Gastroesophageal sphincter (tissue), 4 donors: ENCODE measurements at places on chromosomes 2 and 18. TPM values are rescaled to one million over a fixed set of nuclear protein-coding genes. Genes with fewer than 3 reads are reported as not detected.
A peak's percentile ranks its signal among the peaks of the same experiment; 100 is the strongest.

Gene ACTG2
- 3,568 TPM for total RNA-seq

GRCh38 chr2:96470109-96470508, 35.0 kb downstream of the NEURL3 start:
- H3K4me3 ChIP-seq, result no peak overlapping the region
- H3K36me3 ChIP-seq, result no peaks in the 10 kb centered on the region
- peaks cover 7% of the 10 kb centered on the region for H3K4me1 ChIP-seq
- ATAC-seq, result no peak

DNA sequence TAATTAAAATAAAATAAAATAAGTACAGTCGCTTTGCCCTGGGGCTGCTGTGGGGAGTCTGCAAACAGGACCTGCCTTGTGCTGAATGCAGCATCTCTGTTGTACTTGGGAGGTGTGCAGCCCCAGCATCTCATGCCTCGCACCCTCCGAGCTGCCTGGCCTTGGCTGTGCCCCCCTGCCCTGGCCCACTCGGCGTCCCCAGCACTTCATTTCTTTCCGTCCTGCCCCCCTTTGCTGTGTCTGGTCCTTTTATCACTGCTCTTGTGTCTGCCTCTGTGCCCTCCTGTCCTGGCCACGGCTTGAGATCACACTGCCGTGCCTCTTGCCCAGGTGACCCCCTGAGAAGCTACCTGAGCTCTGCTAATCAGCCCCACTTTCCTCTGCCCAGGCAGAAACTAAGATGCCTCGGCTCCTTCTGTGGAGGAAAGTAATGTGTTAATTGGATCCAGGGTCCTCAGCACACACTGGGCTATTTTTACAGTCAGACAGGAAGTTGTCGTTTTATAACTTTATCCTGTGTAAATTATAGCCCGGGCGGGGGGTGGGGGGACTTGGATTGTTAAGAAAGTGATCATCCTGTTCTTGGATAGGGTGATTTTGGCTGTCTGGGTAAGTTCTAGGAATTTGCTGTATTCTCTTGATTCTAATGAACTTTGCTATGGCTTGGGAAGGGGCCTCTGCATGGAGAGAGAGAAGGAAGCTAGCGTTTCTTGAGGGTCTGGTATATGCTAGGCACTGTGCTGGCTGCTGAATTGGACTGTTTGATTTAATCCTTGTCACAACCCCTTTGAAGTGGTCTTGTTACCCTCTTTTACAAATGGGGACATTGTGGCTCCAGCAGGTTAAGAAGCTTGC, 69.4 kb downstream of the AGAP1 start:
- peaks cover 5% of the 10 kb centered on the region for H3K36me3 ChIP-seq
- no peaks in the 10 kb centered on the region for H3K4me1 ChIP-seq
- H3K27ac ChIP-seq, result no peak overlapping the region
- no peak overlapping the region for H3K4me3 ChIP-seq

GRCh38 chr2:242063850-242064249, 194.3 kb downstream of the RTP5 start:
- H3K4me1 ChIP-seq, result no peaks in the 10 kb centered on the region
- H3K36me3 ChIP-seq, result no peaks in the 10 kb centered on the region
- H3K27ac ChIP-seq, result no peak overlapping the region
- H3K4me3 ChIP-seq, result no peak overlapping the region
- no peak for ATAC-seq

DNA sequence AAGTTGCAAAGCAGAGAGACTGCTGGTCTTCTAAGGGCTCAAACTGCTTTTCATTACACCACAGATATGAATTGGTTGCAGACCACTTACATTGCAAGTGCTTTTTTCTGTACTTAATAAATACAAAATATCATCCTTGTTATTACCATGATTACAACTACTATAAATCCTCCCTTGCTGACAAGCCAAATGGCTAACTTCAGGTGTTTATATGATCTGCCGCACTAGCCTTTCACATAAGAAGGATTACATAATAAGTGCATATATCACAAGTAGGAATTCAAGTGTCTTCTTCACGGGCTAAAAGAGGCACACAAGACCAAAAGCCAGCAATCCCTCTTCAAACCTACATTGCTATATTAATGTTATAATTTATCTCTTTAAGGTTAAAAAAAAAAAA, 373.0 kb downstream of the ZEB2 start:
- H3K27me3 ChIP-seq, result no peaks in the 10 kb centered on the region
- H3K27ac ChIP-seq, result no peak overlapping the region
- H3K4me3 ChIP-seq, result no peak overlapping the region
- H3K4me1 ChIP-seq, result peaks cover 7% of the 10 kb centered on the region
- ATAC-seq, result no peak

- no peaks in the 10 kb centered on the region for H3K36me3 ChIP-seq
- H3K27me3 ChIP-seq, result no peaks in the 10 kb centered on the region
- ATAC-seq, result no peak
- no peak overlapping the region for H3K4me3 ChIP-seq
- H3K4me1 ChIP-seq, result no peaks in the 10 kb centered on the region
Observed at GRCh38 chr18:10833656-10834055, 307.8 kb downstream of the NAPG start.

- H3K27me3 ChIP-seq, result no peaks in the 10 kb centered on the region
- peak overlapping the region; percentile 81 for H3K27ac ChIP-seq
- H3K4me3 ChIP-seq, result peak overlapping the region; percentile 31
- peak; percentile 66 for ATAC-seq
- no peaks in the 10 kb centered on the region for H3K36me3 ChIP-seq
Observed at GRCh38 chr2:46187112-46187618, 110.0 kb upstream of the EPAS1 start.

- ATAC-seq, result no peak
- no peak overlapping the region for H3K4me3 ChIP-seq
- no peaks in the 10 kb centered on the region for H3K36me3 ChIP-seq
- no peaks in the 10 kb centered on the region for H3K27me3 ChIP-seq
- no peak overlapping the region for H3K27ac ChIP-seq
- no peaks in the 10 kb centered on the region for H3K4me1 ChIP-seq
Observed at GRCh38 chr2:76516861-76517573, 806.3 kb upstream of the GCFC2 start.

GRCh38 chr2:66566726-66567399, 131.9 kb downstream of the MEIS1 start:
- peak overlapping the region; percentile 34 for H3K27ac ChIP-seq
- no peak overlapping the region for H3K4me3 ChIP-seq
- H3K27me3 ChIP-seq, result no peaks in the 10 kb centered on the region
- peaks cover 8% of the 10 kb centered on the region for H3K4me1 ChIP-seq
- ATAC-seq, result no peak
- no peaks in the 10 kb centered on the region for H3K36me3 ChIP-seq

GRCh38 chr2:37753758-37754157, 82.3 kb upstream of the CDC42EP3 start:
- no peaks in the 10 kb centered on the region for H3K4me1 ChIP-seq
- H3K4me3 ChIP-seq, result no peak overlapping the region
- no peaks in the 10 kb centered on the region for H3K27me3 ChIP-seq
- H3K27ac ChIP-seq, result no peak overlapping the region
- no peak for ATAC-seq

- no peak for ATAC-seq
- peaks cover 25% of the 10 kb centered on the region for H3K27me3 ChIP-seq
- no peak overlapping the region for H3K27ac ChIP-seq
- H3K36me3 ChIP-seq, result no peaks in the 10 kb centered on the region
- H3K4me3 ChIP-seq, result no peak overlapping the region
- H3K4me1 ChIP-seq, result no peaks in the 10 kb centered on the region
Observed at GRCh38 chr2:10493634-10494281, 45.6 kb upstream of the ODC1 start.

GRCh38 chr2:25988134-25988533, 5.8 kb upstream of the KIF3C start:
- H3K27me3 ChIP-seq, result no peaks in the 10 kb centered on the region
- no peaks in the 10 kb centered on the region for H3K36me3 ChIP-seq
- ATAC-seq, result no peak

Gene KCNS3
- total RNA-seq, result 37.3 TPM

Gene METTL21A
- 8.2 TPM for total RNA-seq

Gene TFCP2L1
- total RNA-seq, result 0.40 TPM
